ENCODE measurements at places on chromosomes 7 and 10. TPM values are rescaled to one million over a fixed set of nuclear protein-coding genes. Genes with fewer than 3 reads are reported as not detected.

The BCAP29 gene
- 35.7 TPM for total RNA-seq

The CWF19L1 gene
- 20.9 TPM for total RNA-seq

The VDAC2 gene
- total RNA-seq: 106 TPM

The TRIM50 gene
- total RNA-seq: not detected

The MMD2 gene
- 4.4 TPM for total RNA-seq

The LRMDA gene
- 1.2 TPM for total RNA-seq
